ENCODE measurements at places on chromosomes 3 and 15.
A peak's percentile ranks its signal among the peaks of the same experiment; 100 is the strongest.

- DNase-seq = no peak
Observed at GRCh38 chr15:91018158-91018557, 4.2 kb downstream of the VPS33B start.

DNA sequence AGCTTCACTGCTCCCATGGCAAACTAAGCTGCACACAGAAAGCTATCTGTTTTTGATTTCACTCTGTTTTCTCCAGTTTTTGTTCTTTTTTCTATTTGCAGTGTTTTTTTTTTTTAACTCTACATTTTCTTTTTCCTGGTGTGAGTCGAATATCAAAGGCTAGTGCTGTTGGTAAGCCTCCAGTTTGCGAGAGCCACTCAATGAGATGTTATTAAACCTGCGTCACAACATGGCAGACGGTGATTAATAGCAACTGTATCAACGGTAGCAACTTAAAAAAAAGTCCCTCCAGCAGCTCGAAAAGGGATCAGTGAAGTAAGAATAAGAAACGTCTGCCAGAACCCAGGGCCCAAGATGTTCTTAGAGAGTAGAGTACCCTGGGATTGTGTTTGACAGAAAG is 84.1 kb downstream of the MEIS2 start:
- DNase-seq = no peak

- no peak for DNase-seq
Observed at GRCh38 chr3:151011427-151011826, 38.9 kb upstream of the CLRN1 start.

- DNase-seq = no peak
Observed at GRCh38 chr3:151303751-151304150, 12.9 kb downstream of the GPR87 start.

DNA sequence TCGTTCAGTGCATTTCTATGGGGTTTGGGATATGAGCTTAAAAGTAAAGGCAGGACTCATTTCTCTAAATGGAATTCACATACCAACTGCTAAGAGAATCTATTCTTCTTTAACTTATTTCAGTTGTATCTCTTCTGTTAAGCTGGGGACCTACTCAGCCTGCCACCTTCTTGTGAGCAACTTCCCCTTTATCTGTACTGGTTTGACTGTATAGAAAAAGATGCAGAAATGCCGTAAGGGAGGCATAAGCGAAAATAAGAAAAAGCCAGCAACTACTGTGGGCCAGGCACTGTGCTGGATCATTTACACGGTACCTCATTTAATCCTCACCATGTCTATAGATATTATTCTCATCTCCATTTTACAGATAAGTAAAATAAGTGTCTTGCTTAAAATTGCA is 38.4 kb downstream of the RBMS3 start:
- DNase-seq = no peak

GRCh38 chr15:70327856-70328678 is 230.3 kb upstream of the TLE3 start:
- DNase-seq = peak; percentile 91

GRCh38 chr3:138092023-138092422 is 23.4 kb downstream of the DZIP1L start:
- no peak for DNase-seq

- DNase-seq = no peak
Observed at GRCh38 chr15:101137312-101137940, 114.4 kb downstream of the CHSY1 start.

- DNase-seq = no peak
Observed at GRCh38 chr15:98160236-98160635, 199.7 kb downstream of the ARRDC4 start.

GRCh38 chr3:65291448-65292125 is 603.8 kb upstream of the ADAMTS9 start:
- no peak for DNase-seq

DNA sequence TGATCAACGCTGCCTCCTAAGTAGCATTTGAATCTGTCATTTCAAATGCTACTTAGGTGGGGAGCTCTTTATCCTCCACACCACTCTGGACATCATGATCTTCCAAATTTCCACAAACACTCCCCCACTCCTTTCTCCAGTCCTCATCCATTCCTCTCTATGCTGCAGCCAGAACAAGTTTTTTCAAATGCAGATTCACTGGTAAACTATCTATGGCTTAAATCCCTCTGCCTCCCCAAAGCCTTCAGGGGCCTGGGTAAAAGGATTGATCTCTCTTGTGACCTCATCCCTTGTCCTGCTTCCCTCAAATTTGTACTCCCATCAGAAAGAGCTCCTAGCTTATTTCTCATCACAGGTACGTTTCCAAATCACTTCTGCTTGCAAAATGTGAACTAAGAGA is 1.3 kb upstream of the AEN start:
- DNase-seq = peak; percentile 19

GRCh38 chr3:44762170-44762677 is 630 bp downstream of the KIF15 start:
- no peak for DNase-seq

GRCh38 chr3:155492841-155493240 is 199.4 kb upstream of the STRIT1 start:
- no peak for DNase-seq

GRCh38 chr3:89145995-89146394 is 38.6 kb downstream of the EPHA3 start:
- peak; percentile 61 for DNase-seq

- peak; percentile 32 for DNase-seq
Observed at GRCh38 chr15:63970621-63971426, 75.5 kb downstream of the DAPK2 start.

GRCh38 chr15:77831986-77832385 is 199.3 kb upstream of the LINGO1 start:
- DNase-seq = no peak

DNA sequence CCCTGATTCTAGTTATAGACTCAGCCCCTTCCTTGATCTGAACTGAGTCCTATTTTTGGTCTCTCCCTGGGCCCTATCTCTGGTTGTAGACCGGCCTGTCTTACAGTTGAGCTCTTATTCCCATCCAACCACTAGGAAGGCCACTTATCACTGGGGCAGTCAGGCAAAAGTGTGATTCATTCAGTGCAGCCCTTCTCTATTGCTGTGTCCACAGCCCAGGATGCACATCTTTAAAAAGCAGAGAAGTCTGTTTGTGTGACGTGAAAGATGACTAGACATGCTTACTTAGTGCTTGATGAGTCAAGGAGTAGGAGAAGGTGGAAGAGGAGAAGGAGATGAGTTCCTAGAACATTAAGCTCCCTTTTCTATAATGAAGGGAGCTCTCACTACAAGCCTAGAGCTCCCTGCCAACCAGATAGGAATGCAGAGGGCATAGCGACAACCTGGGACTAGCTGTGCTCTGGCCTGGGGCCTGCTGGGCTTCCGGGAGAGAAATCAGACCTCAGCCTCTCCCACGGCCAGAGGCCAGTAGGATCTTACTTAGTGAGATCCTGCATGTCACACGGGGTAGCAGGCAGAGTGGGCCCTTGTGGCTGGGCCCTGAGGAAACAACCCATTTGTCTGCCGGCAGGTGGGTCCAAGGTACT is 25.7 kb downstream of the INSYN1 start:
- DNase-seq = no peak

DNA sequence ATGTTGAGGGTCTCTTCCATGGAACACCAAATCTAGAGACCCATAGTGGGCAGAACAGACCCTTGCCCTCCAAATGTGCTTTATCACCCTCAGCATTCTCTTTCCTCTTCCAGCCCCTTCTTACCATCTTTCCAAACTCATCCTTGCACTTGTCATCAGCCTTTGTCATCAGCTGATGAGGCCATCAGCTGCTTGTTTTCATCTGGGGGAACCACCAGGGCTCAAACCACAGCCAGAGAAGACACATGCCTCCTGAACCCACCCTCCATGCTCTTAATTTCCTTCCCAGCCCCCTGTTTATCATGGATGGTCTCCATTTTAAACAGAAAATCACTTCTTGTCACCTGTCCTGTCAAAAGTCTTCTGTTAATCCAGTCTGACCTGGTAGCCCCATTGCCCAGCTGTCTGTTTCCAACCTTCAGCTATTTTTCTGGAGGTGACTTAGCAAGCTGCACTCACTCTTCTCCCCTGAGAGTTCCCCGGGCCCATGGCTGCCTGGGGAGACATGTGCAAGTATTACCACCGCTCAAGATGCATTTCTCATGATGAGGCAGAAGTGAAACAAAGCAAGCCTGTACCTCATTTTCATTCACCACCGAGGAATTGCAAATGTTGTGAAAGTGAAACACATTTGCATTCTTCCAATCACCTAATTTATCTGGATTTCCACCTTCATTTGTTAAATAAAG is 14.7 kb upstream of the SYNM start:
- peak; percentile 27 for DNase-seq

DNA sequence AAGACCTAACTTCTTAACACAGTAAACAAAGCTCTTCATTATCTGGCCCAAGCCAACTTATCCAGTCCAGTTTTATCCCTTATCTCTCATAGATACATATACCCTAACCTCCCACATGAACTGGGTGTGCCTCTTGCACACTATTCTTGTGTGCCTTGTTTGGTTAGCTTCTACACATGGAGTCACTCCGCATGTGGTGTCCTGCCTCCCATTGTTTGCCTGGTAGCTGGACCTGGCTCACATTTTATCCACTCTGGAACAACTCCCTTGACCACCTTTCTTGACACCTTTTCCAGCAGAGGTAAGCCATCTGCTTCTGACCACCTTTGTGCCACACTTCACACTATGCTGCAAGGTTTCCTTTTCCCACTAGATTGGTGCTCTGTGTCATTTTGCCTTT is 15.2 kb downstream of the TIPARP start:
- no peak for DNase-seq

- peak; percentile 80 for DNase-seq
Observed at GRCh38 chr3:196688349-196688748, 23.7 kb downstream of the CEP19 start.

DNA sequence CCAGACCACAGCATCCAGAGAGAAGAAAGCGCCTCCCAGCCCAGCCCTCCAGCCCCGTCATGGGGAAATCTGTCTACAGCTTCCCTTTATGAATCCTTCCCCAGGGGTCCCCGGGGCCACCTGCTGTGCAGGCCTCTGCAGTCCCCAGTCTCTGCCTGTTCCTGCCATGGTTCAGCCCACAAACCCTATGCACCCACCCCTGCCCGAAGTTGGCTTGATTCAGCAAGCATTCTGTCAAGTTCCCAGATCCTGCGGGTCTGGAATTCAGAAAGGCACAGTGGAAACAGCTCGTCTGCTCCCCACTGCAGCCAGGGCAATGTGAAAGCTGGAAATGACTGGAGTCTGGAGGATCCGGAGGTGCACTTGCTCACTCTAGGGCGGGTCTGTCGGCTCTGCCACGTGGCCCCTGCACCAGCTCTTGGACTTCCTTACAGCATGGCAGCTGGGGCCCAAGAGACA is 2.9 kb upstream of the OCA2 start:
- peak; percentile 39 for DNase-seq

DNA sequence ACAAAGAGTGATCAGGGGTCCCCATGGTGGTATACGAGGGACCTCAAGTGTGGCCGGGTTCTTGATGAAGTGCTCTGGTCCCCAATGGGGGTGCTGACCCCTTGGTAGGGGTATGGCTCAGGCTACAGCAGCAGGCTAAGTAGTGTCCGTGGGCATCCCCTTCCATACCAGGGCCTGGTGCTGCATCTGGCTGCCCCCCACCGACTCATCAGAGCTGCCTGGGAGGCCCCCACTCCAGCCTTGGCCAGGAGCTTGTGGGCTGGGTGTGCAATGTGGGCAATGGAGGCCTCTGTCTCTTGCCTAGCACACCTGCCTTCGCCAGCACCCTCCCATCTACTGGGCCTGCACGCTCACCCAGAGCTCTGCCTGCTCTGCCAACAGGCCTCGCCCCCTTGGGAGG is 59.0 kb upstream of the SEC13 start:
- no peak for DNase-seq

DNA sequence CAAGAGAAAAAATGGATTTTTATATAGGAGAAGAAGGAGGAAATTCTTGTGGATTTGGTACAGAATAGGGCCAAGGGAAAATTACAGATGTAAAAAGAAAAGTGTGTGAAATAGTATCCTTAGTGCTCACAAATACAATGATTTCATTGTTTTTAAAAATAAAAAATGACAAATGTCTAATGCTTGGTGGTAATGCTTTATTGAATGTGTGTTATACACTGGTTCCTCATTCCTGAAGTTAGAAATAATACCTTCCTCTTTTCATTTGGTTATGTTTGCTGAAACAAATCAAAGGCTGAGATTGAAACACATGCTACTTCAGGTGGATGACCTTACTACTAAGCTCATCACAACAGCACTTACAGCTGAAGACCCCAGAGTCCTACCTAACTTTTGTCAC is 37.7 kb upstream of the CCR2 start:
- no peak for DNase-seq

DNA sequence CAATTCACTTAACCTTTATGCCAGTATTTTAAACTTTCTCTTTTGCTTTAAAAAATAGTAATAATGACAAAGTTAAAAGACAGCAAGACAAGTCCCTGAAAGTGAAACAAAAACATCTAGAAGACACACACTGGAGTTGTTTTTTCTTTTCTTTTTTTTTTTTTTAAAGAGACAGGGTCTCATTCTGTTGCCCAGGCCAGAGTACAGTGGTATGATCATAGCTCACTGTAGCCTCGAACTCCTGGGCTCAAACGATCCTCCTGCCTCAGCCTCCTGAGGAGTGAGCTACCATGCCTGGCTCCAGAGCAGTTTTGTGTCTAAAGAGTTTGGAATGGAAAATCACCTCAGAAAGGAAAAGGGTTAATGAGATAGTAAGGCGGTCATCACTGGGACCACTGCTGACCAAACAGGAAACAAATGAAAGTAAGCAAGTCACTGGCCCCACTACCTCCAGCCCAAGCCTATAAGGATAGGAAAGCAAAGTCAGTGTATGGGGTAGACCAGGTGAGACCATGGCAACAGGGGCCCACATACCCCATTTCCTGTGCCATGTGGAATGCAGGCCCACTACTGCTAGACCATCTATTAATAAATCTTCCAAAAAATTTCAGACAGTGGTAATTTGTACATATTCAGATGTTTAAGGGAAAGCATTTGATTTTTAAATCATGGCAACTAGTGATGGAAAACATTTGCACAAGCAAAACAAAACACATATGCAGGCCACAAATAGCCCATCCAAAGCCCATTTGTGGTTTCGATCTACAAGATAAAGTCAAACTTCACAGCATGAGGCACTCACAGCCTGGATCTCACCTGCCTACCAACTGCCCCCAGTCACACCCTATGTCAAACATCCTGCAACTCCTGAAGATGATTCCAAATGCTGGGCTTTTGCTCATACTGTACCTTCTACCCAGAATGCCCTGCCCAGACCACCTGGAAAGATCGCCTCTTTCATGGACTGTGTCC is 62.6 kb downstream of the OSBPL10 start:
- no peak for DNase-seq

All from islet precursor cell (in vitro differentiated cells).